ENCODE measurements at places on chromosomes 2 and 18.
A peak's percentile ranks its signal among the peaks of the same experiment; 100 is the strongest.

- no peak for DNase-seq
These were observed 12.3 kb upstream of the SPP2 start for GRCh38 chr2:234038076-234038802.

DNA sequence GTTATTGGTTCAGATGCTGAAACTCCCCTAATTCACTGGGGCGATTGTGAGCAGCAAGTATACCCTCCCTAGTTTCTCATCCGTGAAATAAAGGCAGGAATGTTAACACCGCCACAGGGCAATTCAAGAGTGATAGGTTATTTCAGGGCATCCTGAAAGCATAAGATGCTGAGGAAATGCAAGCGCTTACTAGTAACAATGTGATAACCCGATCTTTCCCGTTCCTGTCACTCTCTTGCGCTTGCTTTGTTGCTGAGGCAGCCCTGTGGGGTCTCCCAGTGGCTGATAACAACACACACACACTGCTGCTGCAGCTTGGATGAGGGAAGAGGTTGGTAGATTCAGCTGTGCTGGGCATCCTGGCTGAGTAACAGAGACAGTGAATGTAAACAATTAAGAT, 259.3 kb downstream of the AGPS start:
- DNase-seq = no peak

- DNase-seq = peak; percentile 11
These were observed 76.0 kb downstream of the EMX1 start for GRCh38 chr2:72993147-72993932.

- no peak for DNase-seq
These were observed 73.1 kb downstream of the RTN4 start for GRCh38 chr2:54977149-54977548.

- DNase-seq = no peak
These were observed 435 bp downstream of the IFT172 start for GRCh38 chr2:27489118-27489497.

GRCh38 chr2:121828281-121828731, 72.9 kb downstream of the TSN start:
- DNase-seq = no peak

GRCh38 chr2:206375956-206376355, 67.4 kb upstream of the ADAM23 start:
- DNase-seq = no peak
